Globus pallidus (tissue), 1 donor: ENCODE measurements at places on chromosomes 7 and 10.

DNA sequence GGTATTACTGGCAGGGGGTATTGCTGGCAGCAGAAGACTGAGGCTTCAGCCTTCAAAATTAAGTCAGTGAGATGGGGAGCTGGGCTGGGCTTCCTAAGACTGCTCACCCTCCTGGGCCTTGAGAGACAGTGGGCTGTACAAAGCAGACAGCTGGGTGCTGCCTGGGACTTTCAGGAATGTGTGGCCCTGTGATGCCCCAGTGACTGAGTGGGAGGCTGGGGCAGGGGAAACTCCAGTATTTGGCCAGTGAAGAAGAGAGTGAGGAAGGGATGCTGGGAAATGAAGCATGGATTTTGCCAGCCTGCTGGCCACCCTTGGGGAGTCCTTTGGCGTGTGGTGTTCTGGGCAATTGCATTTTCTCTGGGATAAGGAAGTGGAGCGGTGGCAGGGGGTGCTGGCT lies 442 bp downstream of the ANKRD2 start:
- DNase-seq, result no peak

- DNase-seq, result no peak
These were observed 21.4 kb downstream of the KCNK18 start for GRCh38 chr10:117218654-117219053.

DNA sequence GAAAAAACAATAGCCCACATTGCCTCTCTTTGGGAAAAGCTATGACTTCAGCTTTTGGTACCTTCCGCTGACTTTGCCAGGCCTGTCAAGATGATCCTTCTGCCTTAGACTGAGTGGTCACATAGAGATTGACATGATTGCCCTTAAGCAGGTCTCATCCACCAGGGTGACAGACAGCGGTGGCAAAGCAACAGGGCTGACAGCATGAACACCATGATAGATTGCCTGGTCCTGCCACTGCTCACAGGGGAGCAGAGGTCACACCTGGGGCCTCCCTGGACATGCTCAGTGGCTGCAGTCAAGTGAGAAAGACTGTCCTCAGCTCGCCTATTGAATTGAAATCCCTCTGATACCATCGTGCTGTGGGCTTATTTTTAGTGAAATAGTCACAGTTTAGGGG lies 1080.2 kb downstream of the KCNMA1 start:
- DNase-seq, result no peak

DNA sequence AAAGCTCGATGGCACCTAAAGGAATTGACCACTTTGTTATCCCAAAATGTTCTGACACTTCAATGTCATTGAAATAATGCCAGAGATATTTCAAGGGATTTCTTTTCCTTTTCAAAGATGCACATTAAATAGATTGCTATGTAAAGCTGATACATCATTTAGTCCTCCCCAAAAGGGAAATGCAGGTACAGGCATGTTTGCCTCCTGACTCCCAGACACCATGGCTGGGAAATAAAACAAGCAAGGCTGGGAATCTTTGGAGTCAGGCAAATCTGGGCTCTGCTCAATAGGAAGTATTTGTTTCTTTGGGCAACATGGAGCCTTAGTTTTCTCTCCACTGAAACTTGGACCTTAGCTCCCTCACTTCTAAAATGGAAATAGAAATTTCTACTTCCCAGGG lies 230.8 kb upstream of the LRRTM3 start:
- DNase-seq, result no peak

GRCh38 chr7:150755473-150756099 lies 18.4 kb downstream of the GIMAP5 start:
- no peak for DNase-seq

DNA sequence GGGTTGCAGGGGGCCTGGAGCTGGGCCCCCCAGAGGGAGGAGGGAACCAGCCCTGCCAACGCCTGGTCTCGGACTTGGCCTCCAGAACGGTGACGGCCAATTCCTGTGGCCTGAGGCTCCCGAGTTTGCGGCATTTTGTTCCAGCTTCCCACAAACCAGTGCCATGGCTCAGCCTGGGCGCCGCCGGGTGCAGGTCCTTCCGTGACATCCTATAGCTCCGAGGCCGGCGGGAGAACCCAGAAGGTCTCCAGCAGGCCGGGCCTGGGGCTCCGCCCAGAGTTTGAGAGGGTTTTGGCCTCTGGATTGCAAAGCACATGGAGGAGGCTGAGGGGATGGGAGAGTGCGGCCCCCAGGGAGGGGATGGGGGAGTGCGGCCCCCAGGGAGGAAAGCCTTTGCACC lies 92.6 kb downstream of the UNCX start:
- no peak for DNase-seq

DNA sequence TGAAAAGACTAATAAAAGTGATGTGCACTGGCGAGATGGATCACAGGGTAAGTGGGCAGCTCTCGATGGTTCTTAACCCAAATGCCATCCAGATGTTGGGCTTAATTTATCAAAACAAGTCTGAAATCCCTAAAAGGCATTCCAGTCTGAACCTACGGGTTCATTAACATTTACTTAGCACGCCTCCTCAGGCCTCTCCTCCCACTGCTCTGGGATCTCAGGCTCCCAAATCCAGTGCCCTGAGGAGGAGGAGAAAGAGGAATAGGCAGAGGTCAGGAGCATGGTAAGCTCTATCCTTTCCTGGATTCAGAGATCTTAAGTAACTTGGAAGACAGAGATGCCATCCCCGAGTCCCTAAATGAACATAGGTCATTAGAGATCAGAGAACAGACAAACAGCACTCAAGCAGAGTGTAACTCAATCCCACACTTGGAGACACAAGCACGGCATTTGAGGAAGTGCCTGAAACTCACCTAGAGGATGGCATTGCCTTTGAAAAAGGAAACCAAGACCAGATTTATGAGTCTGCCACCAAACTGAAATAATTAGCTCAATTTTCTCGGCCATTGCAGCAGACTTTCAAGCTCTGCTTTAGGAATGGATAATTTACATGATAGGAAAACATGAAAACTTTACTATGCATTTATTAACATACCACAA lies 140.9 kb downstream of the CXCL12 start:
- DNase-seq, result no peak

GRCh38 chr7:1936531-1937251 lies 266.6 kb downstream of the ELFN1 start:
- DNase-seq, result no peak

- DNase-seq, result no peak
These were observed 400.5 kb downstream of the PTPRN2 start for GRCh38 chr7:158186864-158187693.

DNA sequence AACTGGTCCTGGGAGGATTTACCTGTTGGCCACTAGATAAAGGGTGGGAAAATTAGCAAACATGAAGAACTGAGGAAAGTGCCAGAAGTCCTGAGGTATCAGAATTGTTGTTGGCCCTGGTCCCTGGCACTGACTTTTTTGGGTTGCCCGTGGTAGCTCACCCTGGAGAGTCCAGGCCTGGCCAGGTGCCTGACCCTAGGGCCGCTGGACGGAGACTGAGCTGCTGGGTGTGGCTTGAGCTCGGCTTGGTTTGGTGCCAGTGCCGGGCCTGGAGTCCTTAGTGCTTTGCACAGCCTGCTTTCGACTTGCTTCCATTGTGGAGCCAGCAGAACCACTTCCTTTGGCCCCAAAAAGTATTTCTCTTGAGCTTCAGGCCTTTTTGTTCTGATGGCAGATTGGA lies 12.9 kb downstream of the MDH2 start:
- DNase-seq, result no peak

DNA sequence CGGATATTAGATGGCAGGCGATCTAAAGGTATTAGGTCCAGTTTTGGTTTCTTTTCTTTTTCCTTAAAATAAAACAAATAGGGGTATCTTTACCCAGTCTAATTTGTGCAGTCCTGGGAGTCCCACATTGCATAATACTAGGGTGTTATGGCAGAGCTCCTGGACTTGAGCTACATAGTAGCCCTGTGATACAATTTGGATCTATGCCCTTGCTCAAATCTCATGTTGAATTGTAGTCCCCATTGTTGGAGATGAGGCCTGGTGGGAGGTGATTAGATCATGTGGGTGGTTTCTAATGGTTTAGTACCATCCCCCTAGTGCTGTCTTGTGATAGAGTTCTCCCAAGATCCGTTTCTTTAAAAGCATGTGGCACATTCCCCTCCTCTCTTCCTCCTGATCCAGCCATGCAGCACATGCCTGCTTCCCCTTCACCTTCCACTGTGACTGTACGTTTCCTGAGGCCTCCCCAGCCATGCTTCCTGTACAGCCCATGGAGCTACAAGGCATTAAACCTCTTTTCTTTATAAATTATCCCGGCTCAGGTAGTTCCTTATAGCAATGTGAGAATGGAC lies 141.9 kb downstream of the RPS24 start:
- peak; percentile 46 for DNase-seq

DNA sequence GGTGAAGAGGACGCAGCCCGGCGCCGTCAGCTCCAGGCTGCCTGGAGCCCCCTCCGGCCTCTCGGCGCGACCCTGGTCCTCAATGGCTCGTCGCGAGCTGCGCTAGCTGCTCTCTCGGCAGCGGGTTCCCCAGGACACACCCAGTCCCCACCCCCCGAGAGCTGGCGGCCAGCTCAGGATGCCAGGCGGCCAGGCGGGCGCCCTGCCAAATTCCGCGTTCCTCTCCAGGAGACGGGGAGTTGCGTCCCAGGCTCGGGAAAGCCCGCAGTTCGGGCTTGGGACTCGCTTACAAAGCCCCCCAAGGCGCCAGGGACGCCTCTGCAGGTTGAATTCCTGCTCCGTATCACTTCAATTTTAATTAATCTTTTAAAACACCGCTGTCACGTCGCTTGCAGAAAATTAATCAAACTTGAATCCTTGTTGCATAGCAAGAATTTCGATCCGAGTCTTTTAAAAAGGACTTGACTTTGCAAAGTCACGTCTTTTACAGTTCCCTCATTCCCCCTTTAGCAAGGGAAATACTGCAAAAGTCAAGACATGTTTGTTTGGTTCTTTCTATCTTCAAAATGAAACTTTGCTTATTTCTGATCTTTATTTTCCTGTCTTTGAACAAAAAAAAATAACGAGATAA lies 28.2 kb downstream of the SKIDA1 start:
- DNase-seq, result peak; percentile 71

DNA sequence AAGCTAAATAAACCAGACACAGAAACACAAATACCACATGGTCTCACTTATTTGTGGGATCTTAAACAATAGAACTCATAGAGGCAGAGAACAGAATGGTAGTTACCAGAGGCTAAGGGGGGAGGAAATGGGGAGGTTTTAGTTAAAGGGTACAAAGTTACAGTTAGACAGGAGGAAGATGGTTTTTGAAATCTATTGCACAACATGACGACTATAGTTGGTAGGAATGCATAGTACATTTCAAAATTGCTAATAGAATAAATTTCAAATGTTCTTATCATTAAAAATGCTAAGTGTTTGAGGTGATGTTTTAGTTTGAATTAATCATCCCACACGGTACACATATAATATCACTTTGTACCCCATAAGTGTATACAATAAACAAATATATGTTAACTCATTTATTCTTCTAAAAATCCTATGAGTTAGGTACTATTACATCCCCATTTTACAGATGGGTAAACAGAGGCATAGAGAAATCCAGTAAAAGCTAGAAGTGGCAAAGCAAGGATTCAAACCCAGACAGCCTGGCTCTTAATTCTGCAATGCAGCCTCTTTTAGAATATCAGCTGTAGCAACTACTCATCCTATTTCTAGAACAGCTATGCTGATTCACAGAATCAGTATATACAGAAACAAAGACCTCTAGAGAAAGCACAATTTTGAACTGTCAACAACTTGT lies 50.9 kb downstream of the HBP1 start:
- no peak for DNase-seq

DNA sequence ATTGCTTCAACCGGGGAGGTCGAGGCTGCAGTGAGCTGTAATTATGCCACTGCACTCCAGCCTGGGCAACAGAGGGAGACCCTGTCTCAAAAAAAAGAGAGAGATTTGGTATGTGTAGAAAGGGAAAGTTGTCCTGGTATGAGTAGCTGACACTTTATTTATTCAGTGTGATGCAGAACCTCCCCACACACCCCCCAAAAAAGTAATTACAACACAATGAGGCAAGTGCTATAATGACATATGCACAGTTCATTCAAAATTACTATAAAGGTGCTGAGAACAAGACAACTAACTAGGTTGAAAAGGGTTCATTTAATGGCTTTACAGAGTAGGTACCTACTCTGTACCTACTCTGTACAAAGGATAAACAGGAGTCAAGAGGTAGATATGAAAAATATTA lies 80.2 kb downstream of the PDSS1 start:
- no peak for DNase-seq

DNA sequence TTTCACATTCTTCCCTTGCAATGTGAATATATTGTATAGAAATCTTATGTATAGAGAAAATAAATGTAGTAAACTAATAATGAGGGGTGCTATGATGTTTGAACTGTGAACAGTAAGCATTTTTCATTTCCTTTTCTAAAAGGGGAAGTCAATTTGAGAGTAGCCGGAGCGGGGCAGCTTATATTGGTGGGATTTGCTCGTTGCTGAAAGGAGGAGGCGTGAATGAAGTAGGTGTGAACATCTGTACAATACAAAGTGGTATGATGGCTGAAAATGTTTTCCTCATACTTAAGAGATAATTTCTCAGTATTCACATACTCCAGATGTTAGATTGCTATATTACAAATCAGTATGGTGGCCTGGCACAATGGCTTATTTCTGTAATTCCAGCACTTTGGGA lies 87.1 kb downstream of the SRI start:
- DNase-seq, result no peak

DNA sequence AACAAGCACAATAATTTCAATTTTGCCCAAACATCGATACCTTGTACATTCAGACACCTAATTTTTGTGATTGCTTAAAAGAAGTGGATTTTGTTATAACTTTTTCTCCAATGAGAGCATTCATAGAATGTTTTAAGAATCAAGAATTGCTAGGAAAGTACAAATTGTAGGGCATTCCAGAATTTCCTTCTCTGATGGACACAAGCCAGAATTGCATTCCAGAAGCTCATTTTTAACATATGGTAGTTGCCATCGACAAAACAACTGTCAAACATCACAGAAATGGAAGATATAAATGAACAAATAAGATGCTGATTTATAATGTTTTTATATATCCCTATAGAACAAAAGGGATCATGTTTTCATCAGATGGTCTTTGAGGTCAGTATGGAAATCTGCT lies 258.4 kb upstream of the NPVF start:
- no peak for DNase-seq
